Foreskin fibroblast (primary cell): ENCODE measurements at places on chromosomes 5 and 9.

DNA sequence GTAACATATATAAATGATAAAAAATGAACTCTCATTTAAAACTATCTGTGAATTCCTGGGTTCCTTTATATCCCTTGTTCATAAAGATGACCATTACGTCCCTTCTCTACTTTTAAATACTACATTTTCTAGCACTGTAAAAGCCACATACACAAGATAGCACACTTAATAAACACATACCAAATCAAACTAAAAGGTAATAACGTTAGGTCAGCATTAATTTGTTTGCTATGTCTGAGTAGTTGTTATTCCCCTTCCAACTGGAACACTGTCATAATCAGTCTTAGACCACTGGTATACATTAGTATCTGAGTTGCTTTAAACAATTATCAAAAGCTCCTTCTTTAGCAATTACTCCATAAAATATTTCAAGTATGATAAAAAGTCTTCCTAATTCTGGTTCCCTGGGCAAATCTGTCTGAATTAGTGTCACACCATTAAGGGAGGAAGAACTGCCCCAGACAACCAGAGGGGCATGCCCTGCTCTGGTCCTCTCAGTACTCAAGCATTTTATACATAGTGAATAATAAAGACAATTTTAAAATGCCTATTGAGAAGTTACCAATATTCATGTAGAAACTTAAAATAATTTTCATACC lies 98.1 kb downstream of the RAPGEF6 start:
- no peak for DNase-seq

DNA sequence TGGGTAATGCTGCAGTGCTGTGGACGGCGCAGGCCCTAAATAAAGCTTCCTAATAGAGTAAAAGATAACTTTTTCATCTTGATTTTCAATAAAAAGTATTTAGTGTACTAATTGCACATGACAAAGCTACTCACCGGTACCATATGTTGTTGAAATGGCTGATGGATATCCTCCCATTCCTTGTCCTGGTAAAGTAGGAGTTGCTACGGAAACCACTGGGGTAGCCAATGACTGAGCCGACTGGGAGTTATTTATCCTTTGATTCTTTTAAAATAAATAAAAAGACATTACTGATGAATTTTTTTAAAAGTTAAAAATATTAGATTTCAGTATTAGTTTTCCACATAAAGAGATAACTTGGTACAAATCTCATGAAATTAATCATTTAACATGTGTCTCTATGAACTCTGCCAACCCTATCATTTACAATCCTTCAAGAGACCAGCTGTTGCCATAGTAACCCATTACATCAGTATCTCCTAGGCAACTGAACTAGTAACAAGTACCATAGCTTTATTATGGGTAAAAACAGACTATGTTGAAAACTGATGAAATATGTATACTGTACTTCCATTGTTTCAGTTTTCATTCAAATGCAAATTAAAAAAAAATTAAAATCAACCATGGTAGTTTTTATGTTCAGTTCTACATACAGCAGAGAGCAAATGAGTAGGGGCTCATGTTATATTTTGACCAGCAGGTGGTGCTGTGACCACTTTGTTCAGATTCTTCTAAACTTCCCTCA lies 153.7 kb downstream of the MEF2C start:
- DNase-seq, result peak; percentile 86

DNA sequence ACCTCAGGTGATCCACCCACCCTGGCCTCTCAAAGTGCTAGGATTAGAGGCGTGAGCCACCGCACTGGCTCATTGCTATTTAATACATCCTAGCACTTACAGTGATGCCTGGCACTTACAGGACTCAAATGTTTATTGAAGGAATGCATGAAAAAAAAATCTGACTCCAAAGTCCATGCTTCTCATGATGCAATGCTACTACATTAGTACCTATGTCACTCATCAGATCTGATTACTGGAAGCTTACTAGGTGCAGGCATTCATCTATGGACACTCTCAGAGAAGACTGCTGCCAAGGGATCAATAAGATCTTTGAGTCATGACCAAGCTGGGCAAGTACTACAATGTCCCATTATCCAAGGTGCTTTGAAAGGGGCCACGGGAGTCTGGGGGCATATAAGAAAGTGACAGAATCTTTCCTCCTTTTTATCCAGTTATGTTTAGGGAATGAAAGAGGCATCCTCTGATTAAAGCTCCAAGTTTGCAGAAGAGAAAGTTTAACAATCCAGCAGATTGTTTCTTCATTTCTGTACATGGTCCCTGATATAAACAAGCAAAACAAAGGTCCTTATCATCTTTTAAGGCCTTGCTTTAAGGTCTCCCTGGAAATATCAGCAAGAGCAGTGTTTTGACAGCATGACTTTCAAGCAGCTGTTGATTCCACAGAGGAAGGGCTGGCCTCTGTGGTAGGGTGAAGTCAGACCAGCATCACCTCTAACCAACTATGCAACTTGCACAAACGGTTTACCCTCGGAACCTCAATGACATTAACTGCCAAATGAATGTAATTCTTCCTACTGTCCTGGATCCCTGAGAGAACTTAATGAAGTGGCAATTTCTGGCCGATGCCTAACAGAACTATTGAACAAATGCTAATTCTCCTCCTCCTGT lies 35.9 kb downstream of the ARPC5L start:
- DNase-seq, result peak; percentile 16

DNA sequence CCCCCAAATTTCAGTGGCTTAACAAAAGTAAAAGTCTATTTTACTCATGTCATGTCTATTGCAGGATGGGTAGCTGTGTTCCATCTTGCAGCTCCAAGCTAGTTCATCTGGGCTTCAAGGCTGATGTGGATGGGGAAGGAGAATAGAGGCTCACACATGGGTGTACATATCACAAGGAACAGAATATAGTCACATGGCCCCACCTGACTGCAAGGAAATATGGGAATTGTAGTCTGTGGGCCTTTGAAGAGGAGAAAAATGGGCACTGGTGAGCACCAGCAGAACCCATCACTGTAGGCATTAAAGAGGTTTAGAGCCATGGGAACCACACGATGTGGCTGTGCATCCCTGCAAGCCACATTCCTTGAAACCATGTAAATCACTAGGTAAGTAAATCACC lies 17.9 kb upstream of the TRIO start:
- no peak for DNase-seq

GRCh38 chr5:145158730-145159129 lies 676.4 kb downstream of the PRELID2 start:
- DNase-seq, result no peak

- DNase-seq, result peak; percentile 46
Measured at GRCh38 chr9:38423973-38424843, at the start of gene IGFBPL1. Gene IGFBPL1, minus strand, starts transcription at chr9:38424454. Its CDS starts 30 bp downstream, at chr9:38424424.

DNA sequence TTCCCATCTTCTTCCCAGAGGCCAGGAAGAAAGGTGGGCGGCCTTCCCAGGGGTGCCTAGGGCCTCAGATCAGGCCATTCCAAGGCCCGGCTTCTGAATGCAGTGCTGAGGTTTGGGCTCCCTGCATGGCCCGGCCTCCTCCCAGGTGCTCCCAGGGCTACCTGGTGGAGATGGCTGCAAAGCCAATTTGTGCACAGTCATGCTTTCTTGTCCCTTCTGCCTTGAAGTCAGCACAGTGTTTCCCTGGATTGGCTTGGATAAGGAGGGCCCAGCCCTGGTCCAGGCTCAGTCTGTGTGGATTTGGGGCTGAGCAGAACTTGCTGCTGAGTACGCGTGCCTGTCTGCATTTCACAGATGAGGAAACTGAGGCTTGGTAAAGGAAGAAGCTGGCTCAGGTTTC lies 72.5 kb downstream of the RXRA start:
- no peak for DNase-seq

DNA sequence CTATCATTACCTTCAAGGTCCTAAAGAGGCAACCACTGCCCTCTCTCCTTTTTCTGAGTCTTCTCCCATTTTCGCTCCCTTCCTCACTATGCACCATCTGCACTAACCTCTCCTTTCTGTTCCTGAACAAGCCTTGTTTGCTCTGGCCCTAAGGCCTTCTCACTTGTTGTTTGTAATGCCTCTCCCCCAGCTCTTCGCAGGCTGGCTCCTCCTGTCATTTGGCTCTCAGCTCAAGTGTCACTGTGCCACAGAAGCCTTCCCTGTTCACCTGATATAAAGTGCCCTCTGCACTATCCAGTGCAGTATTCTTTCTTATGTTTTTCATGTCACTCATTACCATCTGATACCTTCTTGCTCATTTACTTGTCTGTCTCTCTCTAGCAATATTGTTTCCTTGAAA lies 303.7 kb downstream of the KCNN2 start:
- DNase-seq, result no peak

GRCh38 chr9:108100571-108100970 lies 611.0 kb upstream of the KLF4 start:
- no peak for DNase-seq

DNA sequence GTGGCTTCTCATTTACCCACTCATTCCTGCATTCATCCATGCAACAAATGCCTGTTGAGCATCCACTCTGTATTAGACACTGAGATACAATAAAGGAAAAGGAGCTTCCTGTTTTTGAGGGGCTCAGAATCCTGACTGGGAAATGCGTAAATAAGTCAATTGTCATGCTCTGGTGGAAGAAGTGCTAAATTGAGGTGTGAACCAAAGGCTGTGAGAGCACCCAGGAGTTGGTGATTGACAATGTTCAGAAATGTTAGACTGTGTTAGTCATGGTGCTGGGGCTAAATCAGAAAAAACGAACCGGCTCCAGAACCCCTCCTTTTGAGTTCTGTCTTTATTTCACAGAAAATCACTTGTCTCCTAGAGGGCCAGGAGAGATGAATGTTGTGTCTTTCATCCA lies 558.6 kb upstream of the SGCD start:
- no peak for DNase-seq

DNA sequence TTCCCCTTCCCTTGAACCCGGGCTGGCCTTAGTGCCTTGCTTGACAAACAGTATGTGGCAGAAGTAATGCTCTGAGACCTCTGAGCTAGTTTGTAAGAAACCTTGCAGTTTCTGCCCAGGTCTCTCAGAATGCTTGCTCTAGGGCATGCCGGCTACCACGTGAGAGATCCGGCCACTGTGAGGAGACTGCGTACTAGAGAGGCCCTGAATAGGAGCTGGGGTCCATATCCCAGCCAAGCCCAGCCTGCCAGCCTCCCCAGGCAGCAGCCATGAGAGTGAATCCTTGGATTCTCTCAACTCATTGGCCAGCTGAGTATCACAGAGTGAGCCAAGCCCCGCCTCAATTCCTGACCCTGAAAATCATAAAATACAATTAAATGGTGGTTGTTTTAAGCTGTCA lies 16.0 kb upstream of the COL15A1 start:
- no peak for DNase-seq

- peak; percentile 57 for DNase-seq
Measured at GRCh38 chr9:4904322-4905134, 80.5 kb upstream of the JAK2 start.

DNA sequence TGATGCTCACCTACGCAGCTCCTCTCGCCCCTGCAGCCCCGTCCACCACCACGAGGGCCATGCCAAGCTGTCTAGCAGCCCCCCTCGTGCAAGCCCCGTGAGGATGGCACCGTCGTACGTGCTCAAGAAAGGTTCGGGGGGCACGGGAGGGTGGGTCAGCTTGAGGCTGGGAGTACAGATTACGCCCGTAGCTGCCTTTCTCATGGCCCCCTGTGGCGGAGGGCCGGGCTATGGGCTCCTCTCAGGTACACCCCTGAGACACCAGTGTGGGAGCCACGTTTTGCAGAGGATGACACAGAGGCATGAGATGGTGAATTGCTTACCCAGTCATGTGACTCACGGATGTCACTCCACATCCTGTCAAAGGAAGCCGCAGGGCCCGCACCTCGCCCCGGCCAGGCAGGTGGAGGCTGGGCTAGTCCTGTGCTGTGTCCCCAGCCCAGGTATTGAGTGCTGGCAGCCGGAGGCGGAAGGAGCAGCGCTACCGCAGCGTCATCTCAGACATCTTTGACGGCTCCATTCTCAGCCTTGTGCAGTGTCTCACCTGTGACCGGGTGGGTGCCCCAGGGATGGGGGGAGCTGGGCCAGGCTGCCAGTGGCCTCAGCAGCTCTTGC lies 33.7 kb downstream of the USP20 start:
- DNase-seq, result no peak

DNA sequence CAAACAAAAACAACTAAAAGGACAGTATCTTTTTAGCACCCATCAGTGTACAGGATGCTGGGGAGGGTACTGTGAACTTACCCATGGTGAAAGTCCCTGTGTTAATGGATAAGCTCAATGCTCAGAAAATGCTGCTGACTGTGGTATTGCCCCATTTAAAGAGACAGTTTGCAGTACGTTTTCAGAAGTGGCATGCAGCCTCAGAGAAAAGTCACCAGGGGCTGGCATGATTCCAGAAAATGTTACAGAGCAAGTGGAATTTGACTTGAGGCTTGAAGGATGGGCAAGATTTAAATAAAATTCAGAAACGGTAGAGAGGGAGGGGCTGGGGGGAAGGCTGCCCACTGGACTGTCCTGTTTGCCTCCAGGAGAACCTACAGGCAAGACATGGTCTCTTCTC lies 7.2 kb downstream of the S1PR3 start:
- no peak for DNase-seq

DNA sequence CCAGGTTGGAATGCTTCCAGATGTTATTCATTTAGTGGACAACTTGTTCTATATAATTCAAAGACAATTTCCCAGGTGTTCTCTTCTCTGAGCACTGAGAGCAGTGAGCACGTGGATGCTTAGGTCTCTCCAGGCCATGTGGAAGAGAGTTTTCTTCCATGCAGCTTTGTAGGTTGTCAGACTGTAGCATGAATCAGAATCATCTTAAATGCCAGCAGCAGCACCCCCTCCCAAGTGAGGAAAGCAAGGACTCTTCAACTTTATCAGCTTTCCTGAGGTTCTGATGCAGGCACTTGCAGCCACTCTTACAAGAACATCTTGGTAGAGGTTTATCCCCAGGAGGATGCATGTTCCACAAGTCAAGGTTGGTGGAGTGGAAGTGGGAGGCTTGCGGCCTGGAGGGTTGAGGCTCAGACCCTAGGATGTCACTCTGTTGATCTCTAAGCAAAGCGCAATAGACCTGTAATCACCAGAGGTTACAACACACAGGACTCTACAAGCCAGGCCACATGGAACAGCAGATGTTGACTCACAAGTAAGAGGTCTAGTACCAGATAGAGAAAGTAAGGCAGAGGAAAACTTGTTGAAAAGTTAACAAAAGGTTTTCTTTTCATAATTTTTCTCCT lies 47.7 kb downstream of the UGCG start:
- DNase-seq, result peak; percentile 65

DNA sequence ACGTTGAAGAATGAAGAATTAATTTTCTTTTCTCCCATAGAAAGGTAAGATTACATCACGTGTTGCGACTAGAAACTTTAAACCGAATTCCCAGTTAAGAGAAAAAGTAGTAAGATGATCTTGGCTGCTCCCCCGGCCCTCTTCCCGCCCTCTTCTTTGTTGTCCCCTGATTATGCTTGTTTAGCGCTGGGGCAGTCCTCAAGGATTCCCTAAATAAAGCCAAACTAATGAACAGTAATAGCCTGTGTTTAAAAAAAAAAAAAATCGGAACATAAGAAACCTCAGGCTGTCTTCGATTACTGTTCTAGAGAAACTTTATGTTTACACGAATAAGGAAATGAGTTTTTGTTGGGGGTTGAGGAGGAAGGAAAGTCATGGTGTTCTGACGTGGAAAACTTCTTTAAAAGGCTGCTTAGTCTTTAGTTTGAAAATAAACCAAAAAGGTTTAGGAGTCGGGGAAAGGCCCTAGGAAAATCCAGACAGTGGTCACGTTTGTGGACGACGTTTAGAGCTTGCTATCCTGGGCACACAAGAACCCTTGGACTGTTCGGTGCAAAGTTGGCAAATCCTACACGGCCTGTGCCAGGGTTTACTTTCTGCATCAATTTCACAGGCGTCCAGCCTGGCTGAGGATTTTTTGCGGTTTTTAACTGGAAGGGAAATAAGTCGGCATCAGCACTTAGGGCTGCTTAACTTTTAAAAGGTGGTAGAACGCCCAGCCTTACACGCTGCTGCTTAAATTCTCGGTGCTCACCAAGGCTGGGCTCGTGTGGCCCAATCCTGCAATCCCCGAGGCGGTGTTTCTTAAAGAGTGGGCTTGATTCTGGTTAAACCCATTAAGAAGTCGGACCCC lies 1.1 kb upstream of the MAT2B start:
- peak; percentile 65 for DNase-seq
